ENCODE measurements at places on chromosomes 5 and 9.

DNA sequence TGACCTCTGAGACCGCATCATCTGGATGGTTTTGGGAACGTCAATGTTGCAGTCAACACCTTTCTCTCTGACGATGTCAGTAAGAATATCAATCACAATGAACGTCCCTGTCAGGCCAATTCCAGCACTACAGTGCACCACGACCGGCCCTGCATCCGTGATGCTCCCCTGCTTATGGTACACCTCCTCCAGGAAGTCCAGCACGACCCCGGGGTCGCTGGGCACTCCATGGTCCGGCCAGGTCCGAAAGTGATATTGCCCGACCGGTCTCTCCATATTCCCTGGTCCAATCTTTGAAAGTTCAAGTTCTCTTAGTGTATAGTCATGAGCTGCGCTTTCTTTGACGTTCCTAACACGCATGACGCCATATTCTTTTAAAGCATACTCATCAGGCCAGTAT, 203.6 kb upstream of the PRDM9 start:
- no peak for DNase-seq

DNA sequence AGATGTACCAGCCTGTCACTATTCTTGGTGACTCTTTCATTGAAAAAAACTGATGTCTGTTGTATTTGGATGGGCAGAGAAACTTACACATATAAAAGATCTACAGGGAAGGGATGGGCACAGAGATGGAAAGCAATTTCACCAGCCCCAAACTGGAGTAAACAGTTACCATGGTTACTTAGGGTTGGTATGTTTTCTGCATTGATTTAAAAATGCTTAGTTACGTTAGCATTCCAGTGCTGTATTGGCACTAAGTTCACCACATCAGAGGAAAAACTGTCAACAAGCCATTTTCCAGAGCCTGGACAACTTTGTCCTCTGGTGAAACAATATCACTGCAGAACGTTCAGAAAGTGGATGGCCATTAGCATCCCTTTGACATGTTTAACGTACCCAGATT, 28.0 kb downstream of the MARCHF3 start:
- no peak for DNase-seq

GRCh38 chr5:13510616-13511015, 433.9 kb downstream of the DNAH5 start:
- DNase-seq, result no peak

GRCh38 chr5:143400541-143401226, 2.8 kb downstream of the NR3C1 start:
- DNase-seq, result no peak

- no peak for DNase-seq
These were observed at the start of gene AFAP1L1 for GRCh38 chr5:149271716-149272563. Gene AFAP1L1 (plus strand): TSS chr5:149271859. CDS start chr5:149271969, 110 bp downstream.

DNA sequence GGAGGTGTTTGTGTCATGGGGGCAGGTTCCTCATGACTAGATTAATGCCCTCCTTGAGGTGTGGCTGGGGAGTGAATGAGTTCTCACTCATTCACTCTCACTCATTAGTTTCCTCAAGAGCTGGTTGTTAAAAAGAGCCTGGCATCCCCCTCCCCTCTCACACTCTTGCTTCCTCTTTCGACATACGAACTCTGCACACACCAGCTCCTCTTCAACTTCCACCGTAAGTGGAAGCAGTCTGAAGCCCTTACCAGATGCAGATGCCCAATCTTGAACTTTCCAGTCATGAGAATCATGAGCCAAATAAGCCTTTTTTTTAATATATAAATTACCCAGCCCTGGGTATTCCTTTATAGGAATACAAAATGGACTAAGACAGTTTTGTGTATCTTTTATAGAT, 82.5 kb downstream of the SPRY4 start:
- DNase-seq, result no peak

- no peak for DNase-seq
These were observed 36.7 kb upstream of the CTNNA1 start for GRCh38 chr5:138716456-138716924.

DNA sequence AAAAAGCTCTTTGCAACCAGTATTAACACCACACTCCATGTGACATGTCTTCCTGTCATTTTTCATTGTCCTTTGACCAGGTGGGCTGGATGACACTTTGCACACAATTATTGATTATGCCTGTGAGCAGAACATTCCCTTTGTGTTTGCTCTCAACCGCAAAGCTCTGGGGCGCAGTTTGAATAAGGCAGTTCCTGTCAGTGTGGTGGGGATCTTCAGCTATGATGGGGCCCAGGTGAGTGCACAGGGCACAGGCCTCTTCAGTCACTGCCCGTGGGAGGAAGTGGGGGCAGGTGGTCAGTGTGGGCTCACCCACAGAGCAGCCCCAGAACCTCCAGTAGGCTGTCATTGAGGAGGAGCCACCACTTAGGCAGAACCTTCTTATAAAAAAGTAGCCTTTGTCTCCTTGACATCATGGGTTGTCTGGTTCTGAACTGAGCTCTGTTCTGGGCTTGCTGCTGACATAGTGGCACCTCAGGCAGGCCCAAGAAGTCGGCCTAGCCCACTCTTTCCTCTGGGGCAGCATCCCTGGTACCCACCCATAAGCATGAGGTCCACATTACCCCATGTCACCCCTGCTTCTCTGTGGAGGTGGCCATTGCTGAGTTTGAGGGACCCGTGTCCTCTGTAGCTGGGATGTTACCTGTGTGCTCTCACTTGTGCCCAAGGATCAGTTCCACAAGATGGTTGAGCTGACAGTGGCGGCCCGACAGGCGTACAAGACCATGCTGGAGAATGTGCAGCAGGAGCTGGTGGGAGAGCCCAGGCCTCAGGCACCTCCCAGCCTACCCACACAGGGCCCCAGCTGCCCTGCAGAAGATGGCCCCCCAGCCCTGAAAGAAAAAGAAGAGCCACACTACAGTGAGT, 39.3 kb downstream of the SECISBP2 start:
- no peak for DNase-seq

GRCh38 chr5:53350368-53350767, 130.1 kb upstream of the FST start:
- no peak for DNase-seq

- DNase-seq, result no peak
These were observed 385.6 kb upstream of the ST8SIA4 start for GRCh38 chr5:101288633-101289032.

DNA sequence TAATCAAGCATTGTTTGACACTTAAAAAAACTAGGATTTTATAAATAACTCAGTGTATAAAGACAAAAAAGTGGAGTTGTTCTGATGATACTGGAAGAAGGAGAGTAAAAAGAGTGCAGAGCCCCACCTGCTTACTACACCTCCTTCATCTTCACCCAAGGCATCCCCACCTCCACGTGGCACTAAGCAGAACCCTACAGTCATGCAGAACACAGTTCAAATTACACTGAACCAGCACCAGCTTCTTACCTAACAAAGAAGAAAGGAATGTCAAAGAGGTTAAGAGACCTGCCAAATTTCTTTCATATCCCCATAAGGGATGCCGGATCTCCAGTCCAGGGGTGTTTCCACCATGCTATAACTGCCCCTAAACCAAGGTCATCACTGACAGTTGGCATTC, 55.5 kb downstream of the PDE4D start:
- no peak for DNase-seq

DNA sequence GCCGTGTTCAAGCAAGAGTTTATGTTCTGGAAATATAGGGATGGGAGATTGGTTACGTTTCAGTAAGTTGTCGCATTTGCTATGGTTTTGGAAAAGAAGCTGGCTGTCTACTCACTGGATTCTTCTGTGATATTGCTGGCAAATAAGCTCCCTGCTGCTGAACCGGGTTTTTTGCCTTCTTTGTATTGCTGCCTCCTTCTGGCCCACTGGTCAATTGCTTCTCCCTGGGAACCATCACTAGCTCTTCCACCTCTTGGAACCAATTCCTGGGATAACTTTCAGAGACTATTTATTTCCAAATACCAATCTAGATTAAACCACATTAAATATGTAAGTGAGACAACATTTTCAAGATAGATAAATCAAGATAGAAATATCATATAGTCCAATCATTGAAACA, 43.0 kb downstream of the NUDT12 start:
- DNase-seq, result no peak

DNA sequence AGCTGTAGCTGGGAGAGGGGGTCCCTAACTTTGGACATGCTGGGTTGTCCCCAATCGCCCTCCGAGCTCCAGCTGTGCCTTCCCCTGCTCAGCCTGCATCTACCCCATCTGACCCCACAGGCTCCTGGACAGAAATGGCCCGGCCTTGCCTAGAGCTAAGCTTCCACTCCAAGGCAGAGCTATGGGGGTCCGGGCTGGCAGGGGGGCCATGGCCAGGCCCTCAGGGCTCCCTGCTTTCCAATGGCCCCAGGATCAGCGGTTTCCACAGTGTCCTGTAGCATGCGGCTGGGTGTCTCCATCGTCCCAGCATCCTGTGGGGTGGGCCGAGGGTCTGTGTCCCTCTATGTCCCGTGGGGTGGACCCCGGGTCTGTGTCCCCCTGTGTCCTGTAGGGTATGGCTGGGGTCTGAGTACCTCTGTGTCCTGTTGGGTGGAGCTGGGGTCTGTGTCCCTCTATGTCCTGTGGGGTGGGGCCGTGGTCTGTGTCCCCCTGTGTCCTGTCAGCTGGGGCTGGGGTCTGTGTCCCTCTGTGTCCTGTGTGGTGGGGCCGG, 130.6 kb downstream of the RXRA start:
- no peak for DNase-seq

Data from SIG-M5 (cell line).